ENCODE measurements at places on chromosomes 7 and 10.

- DNase-seq: no peak
Measured at GRCh38 chr7:3780525-3780924, 479.5 kb downstream of the SDK1 start.

DNA sequence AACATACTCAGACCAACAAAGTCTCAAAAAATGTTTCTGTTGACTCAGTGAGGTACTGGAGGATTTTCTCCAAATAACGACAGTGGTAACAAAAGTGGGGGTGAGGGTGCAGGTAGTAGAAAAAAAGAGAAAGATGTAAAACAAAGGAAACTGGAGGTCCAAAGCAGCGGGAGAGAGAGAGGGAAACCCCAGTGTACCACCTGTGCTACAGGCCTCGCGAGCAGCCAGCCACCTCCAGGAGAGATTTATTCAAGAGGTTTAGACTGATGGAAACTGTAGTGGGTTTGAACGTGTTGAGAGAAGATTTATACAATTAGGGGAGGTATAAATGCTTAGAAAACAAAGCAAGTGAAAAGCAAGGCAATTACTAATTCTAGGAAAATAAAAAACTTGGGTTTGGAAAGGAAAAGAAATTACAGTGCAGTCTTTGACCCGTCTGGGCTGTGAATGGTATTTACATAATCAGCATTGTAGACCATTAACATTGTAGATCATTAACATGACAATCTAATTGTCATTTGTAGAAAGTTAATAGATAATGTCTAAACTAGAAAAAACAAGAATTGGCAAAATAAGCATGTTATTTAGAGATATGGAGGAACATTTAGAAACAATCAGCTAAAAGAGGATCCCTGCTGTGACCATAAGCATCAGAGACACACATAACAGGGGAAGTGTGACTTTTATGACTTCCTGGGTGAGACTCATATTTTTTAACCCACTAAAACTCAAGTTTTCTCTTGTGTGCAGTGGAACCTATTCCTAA is 180.0 kb downstream of the RELN start:
- DNase-seq: no peak

GRCh38 chr10:116108095-116108494 is 164.9 kb downstream of the GFRA1 start:
- no peak for DNase-seq

GRCh38 chr10:55374917-55375316 is 573.9 kb upstream of the PCDH15 start:
- no peak for DNase-seq

DNA sequence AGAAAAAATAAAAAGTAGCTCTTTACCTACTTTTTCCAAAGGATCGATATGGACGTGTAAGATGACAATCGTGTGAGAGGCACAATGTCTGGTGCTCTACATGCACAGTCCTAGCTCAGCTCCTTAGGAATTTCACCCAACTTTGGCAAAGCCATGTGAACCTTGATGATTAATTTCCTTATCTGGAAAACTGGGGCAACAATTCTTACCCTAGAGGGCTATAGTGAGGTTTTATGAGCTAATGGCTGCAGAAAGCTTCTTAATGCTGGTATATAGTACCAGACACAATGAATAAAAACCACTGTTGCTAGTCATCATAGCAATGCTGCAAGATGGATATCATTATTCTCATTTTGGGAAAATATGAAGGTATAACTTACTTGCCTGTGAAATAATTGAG is 202.7 kb downstream of the PARD3 start:
- DNase-seq: no peak

- no peak for DNase-seq
Measured at GRCh38 chr10:14560791-14561765, 213.6 kb downstream of the FAM107B start.

- no peak for DNase-seq
Measured at GRCh38 chr10:61319386-61320256, 133.6 kb downstream of the TMEM26 start.

- DNase-seq: no peak
Measured at GRCh38 chr10:51951601-51952000, 252.2 kb upstream of the CSTF2T start.

- peak; percentile 13 for DNase-seq
Measured at GRCh38 chr7:93973134-93973533, 31.0 kb downstream of the BET1 start.

- DNase-seq: no peak
Measured at GRCh38 chr7:148436135-148436534, 154.4 kb upstream of the C7orf33 start.

DNA sequence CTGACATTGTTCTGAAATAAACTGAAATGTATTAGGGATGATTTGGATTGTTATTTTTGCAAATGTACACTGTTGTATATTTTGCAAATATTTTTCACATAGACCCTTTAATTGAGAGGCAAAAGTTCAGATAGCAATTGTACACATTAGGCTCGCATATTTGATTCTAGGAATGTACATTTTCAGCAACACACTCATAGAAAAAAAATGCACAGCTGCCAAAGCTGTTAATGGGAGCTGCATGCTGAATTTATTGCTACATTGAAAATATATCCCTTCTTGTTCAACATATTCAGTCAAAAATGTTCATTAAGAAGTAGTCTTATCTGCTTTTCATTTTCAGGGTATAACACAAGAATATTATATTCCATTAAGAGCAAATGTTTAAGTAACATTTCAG is 512.9 kb downstream of the ATRNL1 start:
- no peak for DNase-seq

GRCh38 chr10:79166741-79167140 is 98.0 kb downstream of the ZMIZ1 start:
- DNase-seq: no peak

DNA sequence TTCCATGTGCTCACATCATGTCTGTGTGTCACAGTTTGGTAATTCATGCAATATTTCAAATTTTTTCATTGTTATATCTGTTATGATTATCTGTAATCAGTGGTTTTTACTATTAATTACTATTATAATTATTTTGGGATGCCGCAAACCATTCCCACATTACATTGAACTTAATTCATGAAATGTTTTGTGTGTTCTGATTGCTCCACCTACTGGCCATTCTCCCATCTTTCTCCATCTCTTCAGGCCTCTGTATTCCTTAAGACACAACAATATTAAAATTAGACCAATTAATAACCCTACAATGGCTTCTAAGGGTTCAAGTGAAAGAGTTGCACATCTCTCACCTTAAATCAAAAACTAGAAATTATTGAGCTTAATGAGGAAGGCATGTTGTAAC is 398.5 kb downstream of the PCDH15 start:
- no peak for DNase-seq

DNA sequence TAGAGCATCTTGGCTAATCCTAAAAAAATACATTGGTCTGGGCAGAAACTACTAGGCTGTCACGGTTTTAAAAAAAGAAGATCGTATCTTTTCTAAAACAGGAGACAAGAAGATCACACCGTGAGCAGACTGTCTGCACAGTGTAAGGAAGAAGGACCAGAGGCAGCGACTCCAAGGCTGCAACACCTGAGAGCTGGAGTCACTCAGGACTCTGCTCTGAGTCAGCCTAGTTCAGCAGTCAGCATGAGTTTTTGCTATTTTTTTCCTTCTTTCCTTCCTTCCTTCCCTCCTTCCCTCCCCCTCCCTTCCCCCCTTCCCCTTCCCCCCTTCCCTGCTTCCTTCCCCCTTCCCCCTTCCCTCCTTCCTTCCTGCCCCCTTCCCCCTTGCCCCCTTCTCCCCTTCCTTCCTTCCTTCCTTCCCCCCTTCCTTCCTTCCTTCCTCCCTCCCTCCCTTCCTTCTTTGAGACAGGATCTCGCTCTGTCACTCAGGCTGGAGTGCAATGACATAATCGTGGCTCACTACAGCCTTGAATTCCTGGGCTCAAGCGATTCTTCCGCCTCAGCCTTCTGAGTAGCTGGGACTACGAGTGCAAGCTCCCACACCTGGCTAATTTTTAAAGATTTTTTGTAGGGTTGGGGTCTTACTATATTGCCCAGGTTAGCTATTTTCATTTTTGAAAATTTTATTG is 24.4 kb downstream of the BAG3 start:
- no peak for DNase-seq

All from AG08396 (cell line).